ENCODE measurements at places on chromosomes 7 and 10.

GRCh38 chr7:34108165-34108564 is 202.8 kb downstream of the BMPER start:
- DNase-seq: no peak

DNA sequence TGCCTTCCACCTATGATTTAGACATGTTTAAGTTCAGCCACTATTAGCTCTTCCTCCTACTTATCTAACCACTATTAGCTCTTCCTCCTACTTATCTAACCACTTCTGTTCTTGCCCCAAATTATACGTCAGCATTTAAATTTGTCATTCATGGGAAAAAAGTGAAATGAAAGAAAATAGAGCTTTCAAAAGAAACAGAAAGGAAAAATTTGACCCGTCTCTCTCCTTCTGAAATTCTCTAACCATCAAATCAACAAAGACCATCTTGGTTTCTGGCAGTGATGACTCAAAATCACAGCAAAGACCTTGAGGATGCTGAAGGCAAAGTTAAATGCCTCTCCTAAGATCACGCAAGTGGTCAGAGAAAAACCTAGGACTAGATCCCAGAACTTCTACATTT is 2.6 kb downstream of the LIPA start:
- DNase-seq: no peak

DNA sequence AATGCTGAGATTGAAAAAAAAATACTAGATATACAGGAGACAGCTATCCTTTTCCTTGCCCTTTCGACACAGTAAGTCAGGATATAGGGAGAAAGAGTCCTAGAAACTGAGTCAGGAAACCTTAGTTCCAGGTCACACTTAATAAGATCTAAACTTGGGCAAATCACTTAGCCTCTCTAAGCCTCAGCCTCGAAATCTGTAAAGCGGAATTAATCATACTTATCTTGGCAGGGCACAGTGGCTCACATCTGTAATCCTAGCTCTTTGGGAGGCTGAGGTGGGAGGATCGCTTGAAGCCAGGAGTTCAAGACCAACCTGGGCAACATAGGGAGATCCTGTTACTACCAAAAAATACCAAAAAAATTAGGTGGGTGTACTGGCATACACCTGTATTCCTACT is 4.6 kb downstream of the GARIN1A start:
- no peak for DNase-seq

- no peak for DNase-seq
Measured at GRCh38 chr10:52483587-52483986, 169.5 kb downstream of the DKK1 start.

- no peak for DNase-seq
Measured at GRCh38 chr7:150931199-150931869, 46.8 kb downstream of the KCNH2 start.

- DNase-seq: no peak
Measured at GRCh38 chr10:48465860-48466521, 138.9 kb downstream of the ARHGAP22 start.

GRCh38 chr10:127998501-127999144 is 91.7 kb downstream of the PTPRE start:
- DNase-seq: no peak

DNA sequence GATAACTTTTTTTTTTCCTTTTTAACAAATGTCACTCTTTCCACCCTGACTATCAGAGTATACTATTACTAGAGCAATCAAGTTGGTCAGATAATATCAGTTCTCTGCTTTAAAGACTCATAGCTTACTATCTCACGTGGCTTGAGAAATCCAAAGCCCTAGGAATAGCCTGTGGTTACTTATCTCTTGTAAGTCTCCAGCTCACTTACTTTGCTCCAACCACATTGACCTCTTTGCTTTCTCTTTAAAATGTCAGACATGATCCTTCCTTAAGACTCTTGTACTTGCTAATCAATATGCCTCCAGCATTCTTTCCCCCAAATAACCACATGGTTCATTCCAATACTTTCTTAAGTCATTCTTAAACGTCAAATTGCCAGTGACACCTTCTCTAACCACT is 1292.2 kb downstream of the REEP3 start:
- no peak for DNase-seq

GRCh38 chr7:125173571-125173970 is 243.9 kb upstream of the POT1 start:
- DNase-seq: no peak

- DNase-seq: no peak
Measured at GRCh38 chr7:52431082-52431815, 604.2 kb upstream of the POM121L12 start.

- no peak for DNase-seq
Measured at GRCh38 chr10:75097666-75098285, 13.7 kb upstream of the SAMD8 start.

GRCh38 chr10:116185199-116185867 is 87.7 kb downstream of the GFRA1 start:
- DNase-seq: no peak

GRCh38 chr7:71768450-71768849 is 636.5 kb downstream of the GALNT17 start:
- no peak for DNase-seq

- DNase-seq: no peak
Measured at GRCh38 chr7:115178835-115179234, 256.9 kb downstream of the MDFIC start.

DNA sequence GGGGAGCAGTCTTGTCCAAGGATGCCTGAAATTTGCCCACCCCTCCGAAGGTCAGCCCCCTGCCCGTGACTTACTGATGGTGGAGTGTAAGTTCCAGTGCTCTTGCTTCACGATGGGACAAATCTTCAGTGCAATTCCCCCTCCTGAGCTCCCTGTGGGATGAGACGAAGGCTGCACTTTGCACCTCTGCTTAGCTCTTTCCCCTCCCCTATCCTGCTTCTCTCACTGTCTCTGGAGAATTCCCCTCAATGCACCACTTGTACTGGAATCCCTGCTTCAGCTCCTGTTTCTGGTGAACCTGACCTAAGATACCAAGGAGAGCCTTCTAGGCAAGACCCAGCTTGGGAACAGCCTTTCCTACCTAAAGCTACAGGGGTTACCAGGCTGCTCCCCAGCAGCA is 122.9 kb upstream of the ZMIZ1 start:
- no peak for DNase-seq

GRCh38 chr10:2985729-2986232 is 81.6 kb upstream of the PFKP start:
- DNase-seq: peak; percentile 83

- no peak for DNase-seq
Measured at GRCh38 chr10:88212069-88212468, 348.6 kb downstream of the PTEN start.
